ENCODE measurements at places on chromosomes 3 and 15.

DNA sequence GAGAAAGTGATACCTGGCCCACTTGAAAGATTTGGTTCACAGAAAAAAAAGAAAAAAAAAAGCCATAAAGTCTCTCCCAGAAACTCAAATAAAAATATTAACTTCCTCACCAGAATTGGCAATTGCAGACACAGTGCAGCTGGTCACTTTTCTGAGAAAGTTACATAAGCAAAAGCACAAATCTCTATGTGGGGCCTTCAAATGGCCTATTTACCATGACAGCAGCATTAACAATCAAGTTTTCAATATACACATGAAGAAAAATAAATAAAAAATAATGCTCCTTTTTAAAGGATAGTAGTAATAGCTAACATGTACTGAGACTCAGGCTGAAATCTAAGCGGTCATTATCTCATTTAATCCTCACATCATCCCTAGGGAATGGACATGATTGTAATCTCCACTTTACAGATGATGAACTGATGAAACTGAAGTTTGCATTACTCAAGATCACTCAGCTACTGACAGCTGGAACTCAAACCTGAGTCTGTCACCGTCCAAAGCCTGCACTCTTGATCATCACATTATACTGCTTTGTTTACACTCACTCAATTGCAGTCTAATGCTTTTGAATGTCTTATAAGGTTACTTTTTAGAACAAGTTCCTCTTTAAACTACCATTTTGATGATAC, 3.3 kb downstream of the NPTN start:
- no peak for DNase-seq

GRCh38 chr15:33028495-33028894, 166.0 kb downstream of the FMN1 start:
- DNase-seq, result no peak

DNA sequence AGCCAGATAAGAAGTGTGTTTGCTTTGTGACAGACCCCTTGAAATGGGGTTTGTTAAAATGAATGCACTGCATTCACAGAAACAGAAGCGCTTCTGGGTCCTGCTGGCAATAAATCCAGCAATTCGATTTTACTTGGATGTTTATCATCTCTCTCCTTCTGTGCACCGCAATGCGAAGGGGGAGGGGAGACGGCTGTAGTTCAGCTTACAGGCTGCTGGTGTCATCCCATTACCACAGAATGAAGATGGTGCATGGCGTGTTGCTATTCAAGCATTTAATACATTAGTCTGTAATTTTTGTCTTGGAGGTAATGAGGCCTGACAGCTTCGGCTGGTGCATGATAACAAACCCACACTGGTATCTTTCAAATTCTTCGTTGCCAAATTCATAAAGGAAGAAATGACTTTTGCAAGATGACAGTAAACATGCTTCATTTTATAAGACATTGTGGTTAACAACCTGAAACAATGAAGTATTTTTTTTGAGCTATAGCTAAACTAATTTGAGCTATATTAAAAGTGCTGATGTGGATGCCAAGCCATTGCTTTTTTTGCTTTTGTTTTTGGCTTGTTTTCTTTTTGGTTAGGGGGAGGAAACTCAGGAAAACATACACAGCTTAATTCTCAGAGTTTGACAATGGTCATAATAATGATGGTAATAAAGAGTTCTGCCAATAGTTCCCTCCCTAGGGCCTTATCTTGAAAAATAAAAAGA, 418.3 kb downstream of the OTOL1 start:
- no peak for DNase-seq

DNA sequence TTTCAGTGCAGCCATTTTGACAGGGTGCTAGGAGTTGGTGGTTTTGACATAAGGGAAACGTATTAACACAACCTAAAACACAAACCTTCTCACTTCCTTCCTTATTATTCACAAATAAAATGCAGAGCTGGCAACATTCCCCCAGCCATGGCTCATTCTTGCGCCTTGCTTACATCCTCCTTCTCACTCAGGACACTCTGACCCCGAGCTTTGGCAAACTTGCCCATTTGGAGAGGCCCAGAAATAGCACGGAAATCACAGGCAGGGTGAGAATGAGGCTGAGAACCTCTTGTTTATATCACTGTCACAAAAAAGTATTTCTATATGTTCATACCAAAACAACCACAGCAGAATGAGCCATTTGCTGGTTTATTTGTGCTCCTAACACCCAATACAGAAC, 244.3 kb downstream of the NTRK3 start:
- no peak for DNase-seq

- no peak for DNase-seq
Observed at GRCh38 chr15:71634820-71635560, 175.4 kb upstream of the NR2E3 start.

GRCh38 chr3:57559526-57559925, 3.5 kb downstream of the PDE12 start:
- DNase-seq, result no peak

DNA sequence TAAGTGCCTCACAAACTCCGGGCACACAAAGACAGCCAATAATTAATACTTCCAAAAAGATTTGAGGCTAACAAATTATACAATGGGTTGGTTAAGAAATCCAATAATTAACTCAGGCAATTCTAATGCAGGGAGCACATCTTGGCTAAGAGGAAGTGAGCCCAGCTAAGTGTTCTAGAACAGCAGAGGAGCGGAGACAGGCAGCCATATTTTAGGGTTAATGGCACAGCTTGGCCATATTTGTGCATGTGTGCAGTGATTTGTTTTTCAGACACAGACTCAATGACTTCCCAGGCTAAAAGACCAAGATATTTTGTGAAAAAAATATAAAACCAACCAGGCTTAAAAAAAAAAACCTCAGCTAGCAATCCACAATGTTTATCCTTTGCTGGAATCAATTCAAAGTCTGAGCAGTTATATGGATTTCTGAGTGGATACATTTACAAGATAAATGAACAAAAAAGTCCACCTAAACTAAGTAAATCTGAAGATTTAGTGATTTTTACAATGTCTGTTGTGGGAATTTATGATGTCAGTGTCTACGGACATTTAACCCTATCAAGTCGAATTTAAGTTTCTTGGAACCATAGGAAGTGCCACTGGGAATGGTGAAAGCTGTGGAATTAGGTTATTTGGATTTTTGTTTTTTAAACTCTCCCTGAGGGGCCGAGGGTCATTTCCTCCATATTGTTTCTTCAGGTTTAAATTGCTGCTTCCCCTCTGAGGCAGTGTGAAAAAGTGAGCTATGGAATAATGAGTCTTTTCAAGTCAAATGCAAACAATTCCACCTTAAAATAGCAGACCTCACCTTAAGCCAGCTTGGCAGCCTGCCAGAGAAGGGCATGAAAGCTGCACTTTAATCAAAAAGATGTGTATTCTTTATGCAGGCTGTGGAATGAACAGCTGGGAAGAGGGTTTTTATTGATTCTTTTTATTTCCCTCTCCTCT, 413.7 kb upstream of the TBL1XR1 start:
- DNase-seq, result peak; percentile 17

- DNase-seq, result no peak
Observed at GRCh38 chr15:77387365-77388105, 32.4 kb downstream of the PEAK1 start.

GRCh38 chr3:148681080-148681479, 16.6 kb upstream of the AGTR1 start:
- DNase-seq, result no peak

DNA sequence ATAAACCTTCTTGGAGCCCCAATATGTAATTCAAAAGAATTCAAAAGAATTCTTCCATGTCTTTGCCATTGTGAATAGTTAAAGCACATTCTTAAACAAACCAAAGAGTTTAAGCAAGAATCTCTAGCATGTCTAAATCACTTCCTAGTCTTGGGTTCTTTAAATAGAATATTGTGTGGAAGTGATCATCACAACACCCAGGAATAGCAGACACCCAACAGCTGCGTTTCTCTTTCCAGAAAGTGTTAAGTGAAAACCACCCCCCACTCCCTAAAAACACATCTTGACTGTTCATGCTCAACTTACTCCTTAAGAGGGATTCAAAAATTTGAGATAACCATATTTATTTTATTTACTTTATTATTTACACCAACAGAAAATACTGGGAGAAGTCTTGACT, 24.1 kb upstream of the CAPN7 start:
- DNase-seq, result no peak

DNA sequence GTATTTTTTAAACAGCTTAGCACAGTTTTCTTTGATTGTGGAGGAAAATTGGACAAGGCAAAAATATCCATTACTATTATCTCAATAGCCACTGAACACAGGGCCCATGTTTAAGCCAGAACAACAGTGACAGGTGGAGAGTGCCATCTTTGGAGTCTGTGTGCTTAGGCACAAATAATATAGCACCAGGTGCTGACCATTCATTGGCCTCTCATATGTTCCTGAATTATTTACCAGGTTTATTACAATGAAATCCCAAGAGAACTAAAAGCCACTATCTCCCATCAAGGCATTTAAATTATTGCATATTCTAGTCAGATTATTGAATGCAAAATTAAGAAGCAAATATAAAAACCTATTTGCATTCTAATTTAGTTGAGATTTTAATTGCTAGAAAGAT, 39.6 kb downstream of the GPR156 start:
- no peak for DNase-seq

DNA sequence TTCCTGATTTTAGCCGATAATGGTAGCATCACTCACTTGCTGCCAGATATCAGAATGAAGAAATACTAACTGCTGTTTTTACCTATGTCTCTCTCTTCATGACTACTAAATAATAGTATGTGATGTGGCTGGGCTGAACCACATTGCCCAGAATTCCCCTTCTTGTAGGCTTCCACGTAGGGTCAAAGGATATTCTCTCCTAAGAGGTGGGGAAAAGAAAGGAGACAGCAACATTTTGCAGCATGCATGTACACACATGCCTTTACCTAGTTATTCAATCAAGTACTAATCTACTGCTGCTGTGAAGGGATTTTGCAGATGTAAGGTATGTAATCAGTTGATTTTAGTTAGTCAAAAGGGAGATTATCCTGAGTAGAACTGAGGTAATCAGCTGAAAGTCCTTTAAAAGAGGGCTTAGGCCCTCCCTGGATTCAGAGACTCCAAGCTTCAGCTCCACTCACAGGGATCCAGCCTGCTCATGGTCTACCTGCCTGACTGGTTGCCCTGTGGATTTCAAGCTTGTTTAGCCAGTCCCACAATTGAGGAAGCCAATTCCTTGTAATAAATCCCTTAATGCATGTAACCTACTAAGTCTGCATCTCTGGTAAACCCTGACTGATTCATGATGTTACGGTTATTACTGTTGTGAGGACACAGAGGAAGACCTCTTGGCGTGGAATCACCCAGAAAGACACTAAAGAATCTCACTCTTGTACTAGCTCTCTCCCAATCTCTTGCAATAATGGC, 20.4 kb downstream of the PLD1 start:
- no peak for DNase-seq

DNA sequence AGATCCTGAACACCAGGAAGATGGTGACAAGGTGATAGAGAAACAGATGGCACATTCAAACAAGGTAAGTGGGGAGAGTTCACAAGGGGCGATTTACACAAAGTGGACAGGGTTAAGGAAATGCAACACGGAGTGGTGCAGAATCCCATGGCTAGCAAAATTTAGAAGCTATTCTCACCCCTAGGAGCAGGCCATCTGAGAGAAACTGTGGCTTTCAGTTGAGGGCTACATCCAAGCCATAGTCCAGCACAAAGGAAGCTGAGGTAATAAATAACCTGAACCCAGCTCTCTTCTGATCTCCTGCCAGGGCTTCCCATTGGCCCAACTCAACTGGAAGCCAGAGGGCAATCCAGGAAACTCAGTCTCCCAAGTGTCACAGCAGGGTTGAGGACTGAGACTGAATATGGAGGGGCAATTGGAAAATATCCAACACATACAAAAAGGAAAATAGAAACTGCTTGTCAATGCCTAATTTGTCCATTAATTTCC, 1.2 kb upstream of the ZNF445 start:
- no peak for DNase-seq

- DNase-seq, result no peak
Observed at GRCh38 chr3:51585871-51586270, 47.4 kb downstream of the RAD54L2 start.

- DNase-seq, result no peak
Observed at GRCh38 chr3:140848666-140849065, 93.0 kb upstream of the SLC25A36 start.

GRCh38 chr3:117756563-117756962, 1047.0 kb downstream of the TUSC7 start:
- no peak for DNase-seq

- DNase-seq, result no peak
Observed at GRCh38 chr3:58392181-58392580, 41.5 kb downstream of the PDHB start.

DNA sequence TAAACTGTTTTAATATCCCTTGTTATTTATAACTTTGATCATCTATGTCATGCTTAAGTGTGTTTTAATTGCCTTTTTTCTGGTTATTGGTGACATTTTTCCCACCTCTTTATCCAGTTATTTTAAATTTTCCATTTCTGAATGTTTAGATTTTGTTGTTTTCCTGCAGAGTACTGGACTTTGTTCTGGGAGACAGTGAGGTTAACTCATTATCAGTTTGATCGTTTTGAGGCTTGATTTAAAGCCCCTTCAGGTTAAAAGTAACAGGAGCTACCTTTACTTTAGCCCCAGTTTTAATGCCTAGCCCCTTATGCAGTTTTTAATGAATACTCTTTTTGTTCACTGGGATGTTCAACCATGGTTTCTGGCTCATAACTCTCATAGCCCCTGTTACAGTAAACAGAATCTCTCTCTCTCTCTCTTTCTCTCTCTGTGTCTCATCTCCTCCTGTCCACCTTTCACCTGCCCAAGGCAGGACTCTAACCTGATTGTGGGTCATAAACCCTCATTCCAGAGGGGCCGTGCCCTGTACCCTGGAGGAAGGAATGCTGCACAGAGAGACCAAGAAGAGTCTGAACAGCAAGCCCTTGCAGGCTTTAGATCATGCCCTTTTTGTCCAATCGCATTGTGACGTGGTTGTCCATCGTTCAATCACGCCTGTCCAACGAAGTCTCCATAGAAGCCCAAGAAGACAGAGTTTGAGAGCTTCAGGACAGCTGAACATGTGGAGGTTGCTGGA, 91.8 kb upstream of the WDR72 start:
- no peak for DNase-seq

DNA sequence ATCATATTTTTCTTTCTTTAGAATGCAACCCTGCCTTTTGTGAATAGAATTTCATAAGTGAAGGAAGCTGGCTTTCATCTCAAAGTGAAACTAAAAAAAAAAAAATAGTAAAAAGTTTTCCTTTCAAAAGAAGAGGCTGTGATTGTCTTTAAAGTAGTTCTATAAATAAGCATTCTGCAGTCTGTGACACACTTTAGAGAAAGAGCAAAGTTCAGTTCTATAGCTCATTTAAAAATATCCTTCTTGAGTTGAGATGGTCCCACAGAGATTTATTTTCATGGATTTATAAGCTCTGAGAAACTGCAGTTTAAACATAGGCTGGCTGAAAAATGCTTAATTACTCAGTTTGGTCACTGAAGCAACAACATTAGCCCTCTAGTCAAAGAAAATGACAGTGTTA, 36.1 kb upstream of the CNTN6 start:
- DNase-seq, result no peak

- no peak for DNase-seq
Observed at GRCh38 chr3:182686033-182686886, 107.0 kb upstream of the ATP11B start.

GRCh38 chr3:172518929-172519640, 4.1 kb downstream of the TNFSF10 start:
- no peak for DNase-seq

All from CD4-positive, alpha-beta T cell (primary cell).